ENCODE measurements at places on chromosomes 16 and 17. TPM values are rescaled to one million over a fixed set of nuclear protein-coding genes. Genes with fewer than 3 reads are reported as not detected.

GRCh38 chr16:66494916-66495315 lies 55.0 kb downstream of the TK2 start:
- H3K4me3 ChIP-seq = no peak overlapping the region
- no peaks in the 10 kb centered on the region for H3K4me1 ChIP-seq
- H3K36me3 ChIP-seq = no peaks in the 10 kb centered on the region
- DNase-seq = no peak
- no peaks in the 10 kb centered on the region for H3K27me3 ChIP-seq
- no peak overlapping the region for H3K27ac ChIP-seq

DNA sequence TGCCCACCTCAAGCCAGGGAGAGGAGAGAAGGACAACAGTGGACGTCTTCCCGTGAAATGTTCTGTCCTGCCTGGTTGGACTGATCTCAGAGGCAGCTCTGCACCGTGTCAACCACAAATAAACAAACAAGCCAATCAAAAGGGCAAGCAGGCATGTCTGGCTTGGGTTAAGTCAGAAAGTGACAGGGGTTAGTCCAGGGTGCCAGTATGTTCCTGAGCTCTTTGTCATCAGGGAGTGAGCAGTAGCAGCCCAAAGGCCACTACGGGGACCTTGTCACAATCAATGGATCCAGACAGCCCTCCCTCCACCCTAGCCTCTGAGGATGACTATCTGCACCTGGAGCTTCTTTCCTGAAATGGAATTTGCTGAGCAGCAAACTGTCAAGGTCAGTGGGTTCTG lies 35.0 kb downstream of the CNGB1 start:
- no peaks in the 10 kb centered on the region for H3K36me3 ChIP-seq
- H3K27ac ChIP-seq = no peak overlapping the region
- no peak overlapping the region for H3K4me3 ChIP-seq
- no peaks in the 10 kb centered on the region for H3K27me3 ChIP-seq
- no peak for DNase-seq

- H3K27me3 ChIP-seq = no peaks in the 10 kb centered on the region
- peaks cover 3% of the 10 kb centered on the region for H3K4me1 ChIP-seq
- no peak overlapping the region for H3K27ac ChIP-seq
Observed at GRCh38 chr17:18141210-18141803, 32.8 kb downstream of the MYO15A start.

Gene MYL4
- total RNA-seq = 0.93 TPM

- no peak overlapping the region for H3K4me3 ChIP-seq
- H3K27me3 ChIP-seq = peaks cover 90% of the 10 kb centered on the region
- no peaks in the 10 kb centered on the region for H3K36me3 ChIP-seq
- no peak overlapping the region for H3K27ac ChIP-seq
Observed at GRCh38 chr16:1919327-1919998, 1.2 kb upstream of the HS3ST6 start.

- peak; percentile 65 for DNase-seq
- no peak overlapping the region for H3K27ac ChIP-seq
- H3K4me1 ChIP-seq = peaks cover 42% of the 10 kb centered on the region
- H3K4me3 ChIP-seq = peak overlapping the region; percentile 3
Observed at GRCh38 chr16:53089434-53090285, 34.9 kb downstream of the CHD9 start.

Gene CHST4
- not detected for total RNA-seq

GRCh38 chr16:56974549-56975300 lies 13.0 kb downstream of the CETP start:
- no peak for DNase-seq
- H3K4me3 ChIP-seq = no peak overlapping the region
- no peaks in the 10 kb centered on the region for H3K36me3 ChIP-seq
- no peak overlapping the region for H3K27ac ChIP-seq

Gene RASL10B
- total RNA-seq = 4.8 TPM

Gene SCPEP1
- total RNA-seq = 39.5 TPM

Gene TAX1BP3
- 56.7 TPM for total RNA-seq

Gene BRICD5
- 14.5 TPM for total RNA-seq

DNA sequence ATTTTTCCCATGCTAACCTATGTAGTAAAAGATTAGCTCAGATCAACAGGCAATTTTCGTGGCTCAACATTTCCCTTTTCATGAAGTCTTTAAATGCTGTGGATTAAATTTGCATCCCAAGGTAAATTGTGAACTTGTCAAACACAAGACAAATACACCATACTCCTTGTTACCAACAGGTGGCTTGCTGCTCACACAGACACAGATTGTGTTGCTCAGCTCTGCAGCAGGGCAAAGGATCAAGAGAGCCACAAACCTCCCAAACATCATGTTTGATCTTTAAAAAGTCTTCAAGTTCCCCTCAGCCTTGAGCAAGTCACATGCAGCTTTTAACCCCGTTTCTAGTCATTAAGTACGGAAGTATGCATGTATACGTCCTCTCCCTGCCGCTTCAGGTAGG lies 119.6 kb upstream of the CNTNAP4 start:
- no peaks in the 10 kb centered on the region for H3K27me3 ChIP-seq
- no peak overlapping the region for H3K27ac ChIP-seq
- no peak overlapping the region for H3K4me3 ChIP-seq
- H3K36me3 ChIP-seq = no peaks in the 10 kb centered on the region

Gene WFDC1
- total RNA-seq = not detected

GRCh38 chr17:69048634-69049033 lies 12.1 kb downstream of the ABCA9 start:
- H3K4me3 ChIP-seq = no peak overlapping the region
- no peak for DNase-seq
- no peaks in the 10 kb centered on the region for H3K4me1 ChIP-seq
- no peaks in the 10 kb centered on the region for H3K36me3 ChIP-seq

GRCh38 chr17:40526668-40527067 lies 25.2 kb upstream of the TNS4 start:
- no peaks in the 10 kb centered on the region for H3K36me3 ChIP-seq
- no peak overlapping the region for H3K4me3 ChIP-seq
- no peak for DNase-seq
- no peak overlapping the region for H3K27ac ChIP-seq
- H3K4me1 ChIP-seq = no peaks in the 10 kb centered on the region

- H3K4me1 ChIP-seq = peaks cover 20% of the 10 kb centered on the region
- no peak overlapping the region for H3K4me3 ChIP-seq
- H3K27me3 ChIP-seq = no peaks in the 10 kb centered on the region
- no peaks in the 10 kb centered on the region for H3K36me3 ChIP-seq
- DNase-seq = no peak
Observed at GRCh38 chr17:28705728-28706334, 5.9 kb downstream of the PROCA1 start.

Gene TMED6
- not detected for total RNA-seq

DNA sequence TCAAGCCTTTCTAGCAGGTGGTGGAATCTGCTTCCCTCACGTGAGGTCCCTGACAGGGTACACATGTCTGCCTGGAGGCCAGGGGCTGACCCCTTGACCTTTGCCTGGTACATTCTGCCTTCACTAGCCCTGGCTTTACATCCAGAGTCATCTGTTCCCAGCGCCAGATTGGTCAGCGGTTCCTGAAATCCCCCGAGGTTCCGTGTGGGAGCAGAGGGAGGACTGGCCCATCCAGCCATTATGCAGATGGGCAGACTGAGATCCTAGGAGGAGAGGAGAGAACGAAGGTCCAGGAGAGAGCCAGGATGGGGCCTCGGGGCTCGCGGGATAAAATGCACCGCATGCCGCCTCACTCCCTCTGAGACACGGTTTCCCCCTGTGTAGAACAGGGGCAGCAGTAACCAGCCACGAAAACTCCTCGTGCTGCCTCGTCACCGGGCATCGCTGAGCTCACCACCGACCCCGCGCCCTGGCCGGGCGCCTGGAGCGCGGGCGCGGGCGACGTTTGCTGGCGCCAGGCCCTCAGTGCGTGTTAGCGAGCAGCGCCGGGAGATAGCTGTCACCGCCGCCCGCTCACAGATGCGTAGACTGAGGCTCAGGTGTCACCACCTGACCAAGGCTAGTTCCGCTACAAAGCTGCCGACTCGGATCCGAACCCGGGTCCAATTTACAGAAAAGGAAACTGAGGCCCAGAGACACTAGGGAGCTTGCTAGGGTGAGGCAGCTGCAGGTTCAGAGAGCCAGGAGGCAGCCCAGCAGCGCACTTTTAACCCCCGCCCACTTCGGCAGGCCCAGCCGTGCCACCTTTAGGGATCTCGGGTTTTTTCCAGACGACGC lies 811 bp upstream of the MAP2K3 start:
- H3K27ac ChIP-seq = no peak overlapping the region
- peaks cover 20% of the 10 kb centered on the region for H3K4me1 ChIP-seq
- H3K36me3 ChIP-seq = no peaks in the 10 kb centered on the region
- H3K27me3 ChIP-seq = peaks cover 58% of the 10 kb centered on the region
- peak overlapping the region; percentile 53 for H3K4me3 ChIP-seq

DNA sequence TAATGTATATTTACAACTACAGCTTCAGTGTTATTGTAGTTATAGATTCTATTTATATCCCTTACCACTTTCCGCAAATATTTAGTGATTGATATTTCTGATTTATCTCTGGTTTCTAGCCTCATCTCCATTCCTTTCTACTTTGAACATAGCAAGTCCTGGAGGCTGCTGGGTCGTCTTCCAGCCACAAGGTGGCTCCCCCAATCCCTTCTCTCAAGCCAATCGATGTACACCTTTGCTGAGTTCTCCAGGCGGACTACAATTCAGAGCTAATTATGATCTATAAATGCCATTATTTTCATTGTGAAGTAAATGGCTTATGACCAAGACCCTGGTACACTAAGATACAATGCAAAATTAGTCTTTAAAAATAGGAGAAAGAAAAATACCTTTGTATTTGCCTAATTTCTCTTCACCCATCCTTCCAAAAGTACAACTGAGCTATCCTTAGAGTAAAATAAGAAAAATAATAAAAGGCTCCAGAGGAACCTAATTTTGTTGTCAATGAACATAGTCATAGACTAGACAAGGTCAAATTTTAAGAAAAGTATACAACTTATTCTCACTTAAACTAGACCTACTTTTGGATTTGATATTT lies 122.1 kb downstream of the SKAP1 start:
- no peak overlapping the region for H3K4me3 ChIP-seq
- H3K4me1 ChIP-seq = no peaks in the 10 kb centered on the region
- no peak overlapping the region for H3K27ac ChIP-seq
- no peaks in the 10 kb centered on the region for H3K36me3 ChIP-seq
- H3K27me3 ChIP-seq = peaks cover 100% of the 10 kb centered on the region

Gene CA4
- total RNA-seq = 14.1 TPM

DNA sequence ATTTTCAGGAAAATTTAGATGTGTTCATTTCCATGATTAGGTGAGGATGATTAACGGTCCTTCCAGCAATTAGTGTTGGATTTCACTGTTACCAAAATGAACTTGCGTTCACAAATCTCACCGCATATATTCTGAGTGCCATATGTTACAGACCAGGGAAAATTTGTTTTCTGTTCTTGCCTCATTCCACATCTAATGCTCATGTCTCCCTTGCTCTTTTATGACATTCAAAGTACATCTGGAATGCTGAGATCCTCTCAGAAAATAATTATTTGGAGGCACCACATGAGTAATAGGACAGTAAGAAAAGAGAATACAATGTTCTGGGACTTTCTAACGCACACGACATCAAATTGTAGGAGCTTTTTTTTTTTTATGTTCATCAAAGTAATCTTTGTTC lies 406.5 kb downstream of the SHISA9 start:
- no peaks in the 10 kb centered on the region for H3K36me3 ChIP-seq
- H3K4me3 ChIP-seq = no peak overlapping the region
- H3K27me3 ChIP-seq = no peaks in the 10 kb centered on the region
- no peak overlapping the region for H3K27ac ChIP-seq
- no peak for DNase-seq

DNA sequence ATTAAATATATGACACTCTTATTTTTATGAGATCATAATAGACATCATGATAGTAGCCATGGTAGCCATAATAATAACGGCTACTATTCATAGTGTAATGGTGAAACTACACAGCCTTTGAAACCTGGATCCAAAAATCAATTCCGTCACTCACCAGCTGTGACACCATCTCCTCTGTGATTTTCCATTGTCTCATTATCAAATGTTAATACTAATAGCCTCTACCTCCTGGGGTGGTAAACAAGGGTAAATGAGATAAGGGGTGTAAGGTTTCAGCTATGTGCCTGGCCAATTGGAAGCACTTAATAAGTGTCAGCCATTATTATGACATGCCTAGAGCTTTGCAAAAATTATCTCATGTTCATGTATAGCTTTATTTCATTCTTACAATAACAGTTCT lies 88.6 kb downstream of the CACNG3 start:
- H3K4me1 ChIP-seq = peaks cover 29% of the 10 kb centered on the region
- no peak overlapping the region for H3K27ac ChIP-seq
- DNase-seq = no peak
- no peaks in the 10 kb centered on the region for H3K27me3 ChIP-seq

Gene TMIGD1
- total RNA-seq = not detected

Gene HOXB4
- not detected for total RNA-seq

- H3K36me3 ChIP-seq = no peaks in the 10 kb centered on the region
- H3K27me3 ChIP-seq = no peaks in the 10 kb centered on the region
- DNase-seq = no peak
- H3K27ac ChIP-seq = no peak overlapping the region
- no peak overlapping the region for H3K4me3 ChIP-seq
Observed at GRCh38 chr16:76532188-76532973, 255.2 kb downstream of the CNTNAP4 start.

GRCh38 chr17:19726631-19727376 lies 10.4 kb upstream of the SLC47A2 start:
- H3K27me3 ChIP-seq = no peaks in the 10 kb centered on the region
- H3K27ac ChIP-seq = no peak overlapping the region
- no peaks in the 10 kb centered on the region for H3K36me3 ChIP-seq
- no peak for DNase-seq

DNA sequence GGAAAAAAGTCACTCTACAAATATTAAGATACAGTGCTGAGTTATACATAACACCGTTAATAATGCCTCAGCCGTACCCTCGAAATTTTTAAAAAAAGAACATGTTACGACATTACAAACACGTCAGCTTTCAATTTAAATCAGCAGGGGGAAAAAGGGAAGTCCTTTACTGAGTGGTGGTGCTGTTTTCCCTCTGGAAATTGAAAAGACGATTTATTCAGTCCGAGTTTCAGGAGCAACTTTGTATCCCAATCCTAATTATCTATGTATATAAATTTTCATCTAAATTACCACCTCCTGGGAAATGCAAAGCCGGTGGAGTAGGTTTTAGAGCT lies 1.3 kb downstream of the NETO2 start:
- DNase-seq = peak; percentile 10
- peaks cover 8% of the 10 kb centered on the region for H3K4me1 ChIP-seq
- H3K4me3 ChIP-seq = peak overlapping the region; percentile 90
- no peak overlapping the region for H3K27ac ChIP-seq
- peaks cover 38% of the 10 kb centered on the region for H3K27me3 ChIP-seq
